ENCODE measurements at places on chromosomes 1 and 21. TPM values are rescaled to one million over a fixed set of nuclear protein-coding genes. Genes with fewer than 3 reads are reported as not detected.
A peak's percentile ranks its signal among the peaks of the same experiment; 100 is the strongest.

INAVA gene
- 3.8 TPM for total RNA-seq

LCE3E gene
- total RNA-seq, result not detected

DMRTB1 gene
- total RNA-seq, result not detected

DNA sequence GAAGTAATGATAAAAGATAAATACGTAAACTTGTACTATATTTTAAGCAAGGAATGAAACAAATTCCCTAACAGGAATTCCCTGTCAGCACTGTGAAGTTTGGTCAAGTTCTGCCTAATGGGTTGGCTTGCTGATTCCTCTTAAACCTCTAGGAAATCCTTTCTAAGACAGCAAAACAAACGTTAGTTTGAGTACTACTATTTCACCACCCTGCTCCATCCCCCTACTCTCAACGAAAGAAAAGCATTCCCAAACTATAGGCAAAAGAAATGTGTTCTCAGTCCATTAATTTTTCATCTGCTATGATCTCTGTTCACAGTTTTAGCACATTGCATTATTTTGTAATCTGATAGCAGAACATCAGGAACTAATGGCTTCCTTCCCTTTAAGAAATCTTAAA is 16.1 kb downstream of the SERPINC1 start:
- no peak overlapping the region for H3K4me3 ChIP-seq
- H3K27me3 ChIP-seq, result no peaks in the 10 kb centered on the region
- no peak overlapping the region for H3K27ac ChIP-seq
- no peak for DNase-seq
- H3K36me3 ChIP-seq, result peaks cover 4% of the 10 kb centered on the region

GRCh38 chr21:34342476-34342875 is 21.3 kb upstream of the KCNE2 start:
- peak overlapping the region; percentile 57 for H3K27ac ChIP-seq
- peaks cover 93% of the 10 kb centered on the region for H3K4me1 ChIP-seq
- H3K4me3 ChIP-seq, result no peak overlapping the region
- DNase-seq, result no peak

GRCh38 chr1:59186656-59187055 is 110.2 kb upstream of the FGGY start:
- peaks cover 24% of the 10 kb centered on the region for H3K4me1 ChIP-seq
- no peak overlapping the region for H3K4me3 ChIP-seq
- no peak overlapping the region for H3K27ac ChIP-seq
- no peak for DNase-seq

DNA sequence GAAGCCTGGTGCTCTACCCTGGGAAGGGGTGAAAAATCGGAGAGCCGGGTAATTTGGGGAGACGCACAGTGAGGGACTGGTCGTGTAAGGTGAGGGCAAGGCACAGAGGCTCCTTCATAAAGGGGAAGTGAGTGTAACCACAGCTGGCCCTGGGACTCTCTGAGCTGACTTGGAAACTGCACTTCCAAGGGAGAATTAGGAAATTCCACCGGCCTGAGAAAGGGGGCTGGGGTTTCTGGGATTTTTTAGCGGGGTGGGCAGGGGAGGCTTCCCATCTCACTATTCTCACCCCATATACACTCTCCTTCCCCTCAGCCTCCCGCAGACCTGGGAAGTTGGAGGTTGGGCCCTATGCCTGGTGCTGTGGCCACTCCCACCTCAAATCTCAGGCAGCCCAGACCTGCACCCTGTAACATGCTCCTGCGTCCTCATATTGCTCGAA is 88.3 kb upstream of the IPO9 start:
- H3K27ac ChIP-seq, result peak overlapping the region; percentile 93
- peaks cover 85% of the 10 kb centered on the region for H3K4me1 ChIP-seq
- no peaks in the 10 kb centered on the region for H3K27me3 ChIP-seq

DNA sequence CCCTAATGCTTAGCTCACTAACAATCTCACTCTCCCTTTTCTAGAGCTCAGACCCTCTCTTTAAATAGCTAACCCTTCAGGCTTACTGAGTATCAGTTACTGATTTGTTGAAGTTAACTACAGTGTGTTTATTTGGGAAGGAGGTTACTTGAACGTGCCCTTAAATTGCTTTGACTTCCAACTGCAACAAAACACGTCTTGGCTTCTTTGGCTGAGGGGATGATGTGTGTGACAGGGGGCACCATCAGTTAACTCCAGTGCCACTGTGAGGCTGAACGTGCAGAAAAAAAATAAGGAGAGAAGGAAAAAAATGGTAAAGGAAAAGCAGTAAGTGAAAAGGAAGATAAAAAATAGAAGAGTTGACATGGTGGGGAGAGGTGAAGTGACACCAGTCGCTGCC is 75.1 kb upstream of the NRIP1 start:
- H3K4me3 ChIP-seq, result no peak overlapping the region
- peaks cover 9% of the 10 kb centered on the region for H3K4me1 ChIP-seq
- no peaks in the 10 kb centered on the region for H3K36me3 ChIP-seq
- peaks cover 22% of the 10 kb centered on the region for H3K27me3 ChIP-seq
- H3K27ac ChIP-seq, result no peak overlapping the region

GRCh38 chr1:192973202-192973601 is 86.0 kb downstream of the UCHL5 start:
- H3K4me1 ChIP-seq, result peaks cover 25% of the 10 kb centered on the region
- H3K27me3 ChIP-seq, result no peaks in the 10 kb centered on the region
- no peak overlapping the region for H3K4me3 ChIP-seq
- DNase-seq, result no peak

- no peak overlapping the region for H3K27ac ChIP-seq
- no peak overlapping the region for H3K4me3 ChIP-seq
- DNase-seq, result no peak
- no peaks in the 10 kb centered on the region for H3K36me3 ChIP-seq
- H3K27me3 ChIP-seq, result peaks cover 5% of the 10 kb centered on the region
- no peaks in the 10 kb centered on the region for H3K4me1 ChIP-seq
These were observed 28.3 kb upstream of the VPS13D start for GRCh38 chr1:12201352-12202189.

- DNase-seq, result no peak
- no peaks in the 10 kb centered on the region for H3K36me3 ChIP-seq
- peaks cover 56% of the 10 kb centered on the region for H3K4me1 ChIP-seq
- H3K27ac ChIP-seq, result peak overlapping the region; percentile 3
These were observed 41.0 kb upstream of the USP25 start for GRCh38 chr21:15688809-15689208.

Measured in chondrocyte (in vitro differentiated cells).